CD4-positive, alpha-beta T cell treated with Interleukin-6 at 100 ng/mL for 8 hours (primary cell): ENCODE measurements at places on chromosomes 5 and 9.

DNA sequence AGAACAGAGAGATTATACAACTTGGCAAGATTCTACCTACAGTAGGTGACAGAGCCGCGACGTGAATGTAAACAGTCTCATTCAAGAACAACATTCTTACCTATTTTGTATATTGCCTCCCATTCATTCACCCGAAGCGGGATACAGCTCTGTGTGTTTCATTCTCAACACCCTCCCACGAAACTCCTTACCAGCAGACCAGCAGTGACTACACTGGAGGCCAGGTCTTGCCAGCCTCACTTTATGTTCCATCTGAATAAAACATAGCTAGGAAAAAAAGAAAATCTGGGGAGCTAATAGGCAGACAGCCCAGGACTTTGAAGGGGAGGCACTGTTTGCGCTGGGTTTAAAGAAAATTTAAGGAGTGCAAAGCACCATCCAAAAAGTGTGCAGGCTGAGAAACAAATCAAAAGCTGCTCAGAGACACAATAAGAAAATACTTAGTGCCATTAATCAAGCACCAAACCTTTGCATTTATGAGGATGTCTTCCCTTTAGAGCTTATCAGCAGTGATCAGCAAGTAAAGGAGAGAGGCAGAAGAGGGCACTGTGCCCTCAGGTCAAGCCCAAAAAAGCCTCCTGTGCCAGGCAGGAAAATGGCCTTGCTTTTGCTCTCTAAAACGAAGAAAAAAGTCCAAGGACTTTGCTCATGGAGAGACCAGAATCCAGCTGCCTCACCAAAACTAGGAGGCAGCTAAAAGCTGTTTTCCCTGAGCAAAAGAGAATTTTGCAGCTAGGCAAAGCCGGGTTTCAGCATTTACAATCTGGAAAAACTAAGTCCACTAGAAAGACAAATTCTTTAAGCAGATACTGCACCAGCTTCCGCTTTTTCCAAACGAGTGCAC lies 295.1 kb downstream of the BNC2 start:
- no peak for DNase-seq

DNA sequence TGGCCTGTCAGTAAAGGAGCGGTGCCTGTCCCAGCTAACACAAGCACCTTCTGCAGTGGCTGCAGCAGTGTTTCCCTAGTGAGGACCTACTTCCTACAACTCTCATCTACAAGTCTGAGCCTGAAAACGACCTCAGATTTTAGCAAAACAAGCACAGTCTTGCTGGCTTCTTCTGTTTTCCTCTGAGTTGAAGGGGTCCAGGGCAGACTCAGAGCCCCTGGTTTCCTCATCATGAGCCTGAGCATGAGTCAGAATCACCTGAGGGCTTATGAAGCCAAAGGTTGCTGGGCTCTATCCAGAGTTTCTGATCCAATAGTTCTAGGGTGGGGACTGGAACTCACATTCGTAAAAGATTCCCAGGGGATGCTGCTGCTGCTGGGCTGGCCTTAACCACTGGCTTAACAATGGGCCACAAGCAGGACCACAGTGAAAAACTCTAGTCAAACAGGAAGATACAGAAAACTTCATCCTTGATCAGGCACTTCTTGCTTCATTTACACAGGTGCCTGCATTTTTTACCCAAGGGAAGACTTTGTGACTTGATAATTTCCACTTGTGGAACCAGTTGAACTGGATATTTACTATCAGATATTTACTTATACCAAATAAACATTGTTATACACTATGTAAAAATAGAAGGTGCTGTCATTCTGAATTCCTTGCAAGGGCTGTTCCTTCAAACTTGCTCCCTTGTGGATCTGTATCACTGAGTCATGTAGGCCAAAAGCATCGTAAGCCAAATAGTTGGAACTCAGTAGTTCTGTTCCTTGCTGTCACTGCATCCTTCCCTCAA lies 4.3 kb upstream of the ACER2 start:
- no peak for DNase-seq

- no peak for DNase-seq
Measured at GRCh38 chr9:126569036-126569435, 44.7 kb upstream of the LMX1B start.

DNA sequence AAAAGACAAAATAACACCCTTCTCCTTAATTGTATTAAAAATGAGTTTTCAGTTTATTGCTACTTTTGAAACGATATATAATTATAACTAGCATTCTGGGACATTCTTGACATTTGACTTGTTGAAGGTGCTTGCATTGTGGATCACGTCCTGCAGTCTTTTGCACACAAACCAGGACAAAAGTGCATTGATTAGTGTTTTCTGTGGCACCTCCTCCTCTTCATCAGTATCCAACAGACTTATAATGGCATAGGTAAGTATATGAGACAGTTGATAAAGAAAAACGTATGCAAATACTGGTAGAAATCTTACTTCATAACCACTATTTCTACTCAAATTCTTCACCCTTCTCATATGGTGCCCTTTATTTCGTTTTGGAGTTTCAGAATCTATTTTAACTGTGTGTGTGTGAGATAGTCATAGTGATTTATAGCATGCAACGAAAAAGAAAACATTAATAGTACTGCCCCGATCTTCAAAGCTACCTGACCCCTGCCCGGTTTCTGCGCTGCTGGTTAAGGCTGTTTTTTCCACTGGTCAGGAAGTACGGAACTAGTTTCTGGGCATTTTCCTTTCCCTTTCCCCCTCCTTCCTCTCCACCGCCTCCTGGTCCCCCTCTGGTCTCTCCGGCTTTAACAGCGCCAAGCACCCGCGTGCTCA lies 639 bp upstream of the RASA1 start:
- DNase-seq, result peak; percentile 2

- DNase-seq, result no peak
Measured at GRCh38 chr9:12875191-12875590, 100.4 kb downstream of the LURAP1L start.

GRCh38 chr9:80175286-80176150 lies 603.8 kb downstream of the TLE4 start:
- DNase-seq, result no peak

- no peak for DNase-seq
Measured at GRCh38 chr9:77421506-77422265, 226.4 kb downstream of the GNA14 start.

DNA sequence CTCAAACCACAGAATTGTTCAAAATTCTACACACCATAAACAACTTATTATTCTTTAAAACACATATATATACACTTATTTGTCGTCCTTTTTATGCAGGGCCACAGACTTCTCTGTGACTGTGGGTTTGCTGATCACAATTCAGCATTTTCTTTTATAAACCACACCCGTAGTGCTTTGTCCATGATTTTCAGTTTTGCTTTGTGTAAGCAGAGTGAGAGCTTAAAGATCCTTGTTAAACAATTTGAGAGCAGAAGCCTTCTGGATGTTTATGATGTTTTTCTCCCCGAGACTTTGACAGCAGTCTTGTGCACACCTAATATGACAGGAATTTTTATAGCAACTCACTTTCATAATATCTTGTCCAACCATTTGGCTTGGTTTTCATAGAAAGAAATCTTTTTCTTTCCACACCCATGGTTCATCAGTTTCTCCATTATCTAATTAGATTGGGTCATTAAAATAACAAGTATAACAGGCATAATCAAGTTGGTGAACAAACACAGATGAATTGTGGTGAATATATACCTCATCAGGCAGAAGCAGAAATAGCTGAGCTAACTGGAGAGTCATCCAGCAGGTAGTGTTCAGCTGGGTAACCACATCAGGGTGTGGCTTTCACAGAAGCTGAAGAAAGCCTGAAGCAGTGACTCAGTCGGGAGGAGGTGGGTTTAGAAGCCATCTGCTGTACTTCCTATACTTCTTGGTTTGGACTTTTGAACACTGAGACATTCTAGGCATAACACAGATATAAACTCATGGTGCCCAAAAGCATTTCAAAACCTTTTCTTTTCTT lies 232.8 kb downstream of the DOCK8 start:
- DNase-seq, result peak; percentile 78

GRCh38 chr5:111584651-111585050 lies 72.3 kb upstream of the STARD4 start:
- no peak for DNase-seq

DNA sequence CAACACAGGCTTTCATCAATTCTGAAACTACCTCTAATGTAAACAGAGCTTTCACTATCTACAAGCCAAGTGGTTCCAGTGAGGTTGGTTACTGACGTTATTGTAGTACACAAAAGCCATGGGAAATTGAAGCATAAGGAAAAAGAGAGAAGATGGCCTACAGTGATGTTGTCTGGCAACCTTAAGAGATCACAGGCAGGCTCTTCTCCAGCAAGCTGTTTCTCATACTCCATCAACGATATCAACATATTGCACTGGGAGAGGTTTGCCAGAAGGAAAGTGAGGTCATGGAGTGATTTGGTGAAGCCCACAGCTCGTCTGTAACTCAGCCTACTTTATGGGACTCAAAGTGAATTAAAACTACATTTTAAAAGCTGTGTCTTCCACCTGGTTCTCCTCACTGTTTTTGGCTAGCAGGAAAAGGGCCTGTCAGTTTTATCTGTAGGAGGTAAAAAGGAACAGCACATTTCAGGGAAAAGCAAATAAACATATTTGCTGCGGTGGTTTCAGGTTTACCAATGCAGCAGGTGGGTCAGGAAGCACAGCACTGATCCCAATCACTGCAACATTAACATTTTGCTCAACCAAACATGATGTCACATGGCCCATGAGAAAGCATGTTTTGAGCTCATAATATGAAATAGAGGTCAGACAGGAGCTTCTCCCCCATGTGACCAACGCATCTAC lies 72.9 kb downstream of the ARSB start:
- DNase-seq, result no peak

- DNase-seq, result no peak
Measured at GRCh38 chr5:42855811-42856210, 44.1 kb upstream of the SELENOP start.

GRCh38 chr5:155015239-155015638 lies 1.7 kb downstream of the KIF4B start:
- no peak for DNase-seq

DNA sequence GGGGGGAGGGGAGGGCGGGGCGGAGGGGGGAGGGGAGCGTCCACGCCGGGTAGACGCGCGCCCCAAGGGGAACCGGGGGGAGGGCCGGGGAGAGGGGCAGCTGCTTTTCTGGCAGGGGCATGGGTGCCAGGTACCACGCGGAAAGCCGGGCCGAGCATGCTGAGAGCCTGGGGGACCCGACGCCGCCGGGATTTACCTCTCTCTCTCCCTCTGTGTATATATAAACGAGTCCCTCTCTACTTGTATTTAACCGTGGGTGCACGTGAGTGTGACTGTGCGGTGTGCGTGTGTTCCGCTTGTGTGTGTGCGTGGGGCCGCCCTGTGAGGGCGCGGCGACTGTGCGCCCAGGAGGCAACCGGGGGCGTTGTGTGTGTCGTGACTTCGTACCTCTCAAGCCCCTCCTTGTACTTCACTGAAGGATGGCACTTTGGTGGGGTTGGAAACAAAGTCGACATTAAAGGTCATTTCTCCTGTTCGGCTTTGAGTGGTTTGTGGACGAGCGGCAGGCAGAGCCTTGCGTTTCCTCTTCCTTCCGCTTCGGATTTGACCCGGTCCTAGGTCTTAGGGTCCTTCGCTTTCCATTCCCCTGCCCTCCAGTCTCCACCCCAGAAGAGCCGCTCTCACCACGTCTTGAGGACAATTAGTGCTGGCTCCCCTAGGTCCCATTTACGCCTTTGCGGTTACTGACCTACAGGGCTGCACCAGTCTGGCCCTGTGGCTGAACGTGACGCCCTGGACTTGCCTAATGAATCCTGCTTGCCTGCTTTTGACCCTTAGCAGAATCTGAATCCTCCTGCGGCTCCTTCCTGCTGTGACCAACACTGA lies 36.2 kb upstream of the TTC1 start:
- no peak for DNase-seq

GRCh38 chr9:92770360-92770995 lies 5.8 kb upstream of the BICD2 start:
- no peak for DNase-seq

DNA sequence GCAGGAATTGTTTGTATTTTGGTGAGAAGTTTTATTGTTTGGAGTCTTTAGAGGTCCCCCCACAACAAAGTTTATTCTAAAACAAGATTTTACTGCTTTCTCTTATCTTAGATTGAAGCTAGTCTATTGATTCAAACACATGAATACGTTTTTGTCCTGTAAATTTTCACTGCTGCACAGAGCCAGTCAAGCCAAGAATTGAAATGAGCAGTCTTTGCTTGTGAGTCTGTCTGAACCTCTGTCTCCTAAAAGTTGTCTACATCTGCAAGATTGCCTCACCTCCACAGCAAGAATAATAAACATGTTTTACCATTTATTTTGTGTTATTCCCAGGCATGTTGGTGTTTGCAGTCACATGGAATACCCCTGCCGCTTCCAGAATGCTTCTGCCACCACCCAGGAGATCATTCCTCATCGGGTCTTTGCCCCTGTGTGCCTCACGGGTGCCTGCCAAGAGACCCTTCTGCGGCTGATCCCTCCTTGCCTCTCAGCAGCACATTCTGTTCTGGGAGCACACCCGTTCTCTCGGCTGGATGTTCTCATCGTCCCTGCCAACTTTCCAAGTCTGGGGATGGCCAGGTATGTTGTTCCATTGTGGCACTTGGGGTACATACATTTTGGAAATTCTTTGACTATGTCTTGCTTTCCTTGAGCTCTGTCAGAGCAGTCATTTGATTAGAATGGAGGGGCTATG lies 74.1 kb downstream of the AOPEP start:
- DNase-seq, result no peak

DNA sequence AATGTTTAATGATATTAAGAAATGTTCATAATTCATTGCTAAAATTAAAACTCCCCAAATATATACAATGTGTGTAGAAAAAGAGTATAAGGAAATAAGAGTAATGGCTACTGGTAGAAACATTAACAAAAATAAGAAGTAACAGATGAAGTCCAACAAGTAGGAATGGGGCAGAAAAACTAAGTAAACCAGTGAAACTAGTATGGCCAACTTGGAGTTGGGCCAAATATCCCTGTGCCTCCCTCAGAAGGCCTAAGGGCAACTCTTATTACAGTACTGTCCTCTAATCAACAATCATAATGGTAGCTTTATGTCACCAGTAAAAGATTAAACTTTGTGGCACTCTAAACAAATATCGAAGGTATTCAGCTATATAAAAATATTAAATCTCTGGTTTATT lies 93.5 kb downstream of the SSBP2 start:
- no peak for DNase-seq

GRCh38 chr5:96431376-96432187 lies 1.5 kb downstream of the PCSK1 start:
- DNase-seq, result no peak

- DNase-seq, result no peak
Measured at GRCh38 chr5:78576376-78576775, 72.2 kb downstream of the LHFPL2 start.

DNA sequence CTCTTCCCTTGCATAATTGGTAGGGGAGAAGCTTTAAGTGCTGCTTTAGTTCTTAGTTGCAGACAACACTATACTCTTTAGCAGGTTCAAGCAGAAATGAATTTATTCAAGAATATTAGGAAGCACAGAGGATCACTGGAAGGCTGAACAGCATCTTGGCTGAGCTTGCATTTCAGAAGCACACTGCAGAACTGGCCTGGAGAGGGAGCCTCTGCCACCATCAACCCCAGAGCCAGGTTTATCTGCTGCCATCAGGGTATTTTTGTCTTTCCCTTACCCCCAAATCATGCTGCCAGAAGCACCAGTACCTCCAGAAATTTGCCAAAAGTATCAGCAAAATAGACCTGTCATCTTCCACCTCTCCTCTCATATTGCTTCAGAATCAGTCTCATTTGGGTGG lies 440.7 kb downstream of the DMAC1 start:
- no peak for DNase-seq
